ENCODE measurements at places on chromosomes 3 and 15. TPM values are rescaled to one million over a fixed set of nuclear protein-coding genes. Genes with fewer than 3 reads are reported as not detected.

IGSF11 gene
- 2.0 TPM for total RNA-seq

HCLS1 gene
- 2.9 TPM for total RNA-seq

MED12L gene
- 13.5 TPM for total RNA-seq

PIGZ gene
- total RNA-seq, result 0.91 TPM

NR2E3 gene
- total RNA-seq, result 1.2 TPM

KIF15 gene
- total RNA-seq, result 10.6 TPM

GHRL gene
- total RNA-seq, result 0.96 TPM

GOLGA6A gene
- total RNA-seq, result 0.20 TPM

P2RY12 gene
- not detected for total RNA-seq

IL12A gene
- not detected for total RNA-seq

LTK gene
- 0.91 TPM for total RNA-seq

DNAH12 gene
- 0.29 TPM for total RNA-seq

POC1A gene
- 8.7 TPM for total RNA-seq

ENTPD3 gene
- total RNA-seq, result 0.72 TPM
